Cerebellum (tissue), 4 donors: ENCODE measurements at places on chromosomes 11 and 22. TPM values are rescaled to one million over a fixed set of nuclear protein-coding genes. Genes with fewer than 3 reads are reported as not detected.
A peak's percentile ranks its signal among the peaks of the same experiment; 100 is the strongest.

- DNase-seq: no peak
Observed at GRCh38 chr22:46753761-46754109, 8.7 kb upstream of the TBC1D22A start.

- DNase-seq: no peak
Observed at GRCh38 chr11:100639140-100639539, 47.9 kb upstream of the ARHGAP42 start.

- no peak for DNase-seq
Observed at GRCh38 chr11:15801126-15801525, 555.2 kb downstream of the SOX6 start.

DNA sequence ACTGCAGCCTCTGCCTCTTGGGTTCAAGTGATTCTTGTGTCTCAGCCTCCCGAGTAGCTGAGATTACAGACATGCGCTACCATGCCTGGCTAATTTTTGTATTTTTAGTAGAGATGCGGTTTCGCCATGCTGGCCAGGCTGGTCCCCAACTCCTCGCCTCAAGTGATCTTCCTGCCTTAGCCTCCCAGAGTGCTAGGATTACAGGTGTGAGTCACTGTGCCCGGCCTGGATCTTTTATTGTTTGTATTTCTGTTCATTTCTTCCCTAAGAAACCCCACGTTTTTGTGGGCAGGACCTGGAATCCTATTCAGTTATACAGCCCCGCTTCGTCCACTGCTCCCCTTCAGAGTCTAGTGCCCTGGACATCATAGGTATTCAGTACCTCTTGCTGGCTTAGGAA, 28.7 kb downstream of the ZBTB16 start:
- no peak for DNase-seq

DNA sequence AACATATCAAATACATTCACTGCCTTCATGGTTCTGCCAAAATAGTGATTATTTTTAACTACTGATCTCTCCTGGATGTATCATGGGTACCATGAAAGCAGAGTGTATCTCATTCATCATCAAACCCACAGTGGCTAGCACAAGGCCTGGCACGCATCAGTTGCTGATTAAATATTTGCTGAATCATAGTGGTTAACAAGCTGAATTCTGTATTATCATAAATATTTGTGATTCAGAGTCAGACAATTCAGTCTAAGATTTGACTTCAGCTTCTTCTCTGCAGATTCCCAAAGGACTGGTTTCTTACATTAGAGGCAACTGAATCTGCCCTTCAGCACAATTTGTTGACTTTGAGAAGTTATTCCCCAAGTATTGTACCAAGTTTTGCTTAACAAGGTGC, 715.8 kb upstream of the LRRC4C start:
- no peak for DNase-seq

GRCh38 chr22:45648301-45649117, 23.1 kb upstream of the ATXN10 start:
- DNase-seq: no peak

DNA sequence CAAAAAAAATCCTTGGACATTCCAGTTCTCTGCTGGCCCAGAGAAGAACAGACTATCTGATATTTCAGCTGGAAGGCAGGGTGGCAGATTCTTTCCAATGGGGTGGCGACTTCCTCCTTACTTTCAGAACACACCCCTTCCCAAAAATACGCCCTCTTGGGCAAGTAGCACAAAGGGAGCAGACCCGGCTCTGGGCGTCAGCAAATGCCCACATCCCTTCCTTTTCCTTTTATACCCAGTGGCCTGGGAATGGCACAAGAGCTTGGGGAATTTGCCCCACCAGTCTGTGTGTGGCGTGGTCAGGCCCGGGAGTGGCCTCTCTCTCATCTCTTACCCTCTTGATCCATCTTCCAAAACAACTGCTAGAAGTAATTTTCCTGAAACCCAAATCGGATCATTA, 33.0 kb upstream of the NUP160 start:
- DNase-seq: no peak

DNA sequence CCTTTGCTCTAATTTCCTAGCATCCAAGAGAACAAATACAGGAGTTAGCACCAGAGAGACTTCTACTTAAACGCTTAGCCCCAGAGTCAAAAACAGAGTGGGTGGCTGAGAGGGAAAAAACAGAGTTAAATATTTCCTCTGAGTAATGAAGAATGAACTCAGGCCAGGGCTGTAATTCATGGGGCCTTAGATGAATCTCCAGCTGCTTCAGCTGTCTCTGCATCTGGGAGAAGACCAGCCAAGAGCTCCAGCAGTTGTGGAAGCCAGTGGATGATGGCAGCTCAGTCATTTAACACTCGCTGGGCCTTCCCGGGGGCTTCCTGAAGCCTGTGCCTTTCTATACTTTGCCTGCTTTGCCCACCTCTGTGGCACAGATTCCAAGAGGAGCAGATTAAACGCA, 5.7 kb upstream of the ADAMTS15 start:
- no peak for DNase-seq

- DNase-seq: no peak
Observed at GRCh38 chr22:21951931-21952465, 650 bp downstream of the PPM1F start.

DNA sequence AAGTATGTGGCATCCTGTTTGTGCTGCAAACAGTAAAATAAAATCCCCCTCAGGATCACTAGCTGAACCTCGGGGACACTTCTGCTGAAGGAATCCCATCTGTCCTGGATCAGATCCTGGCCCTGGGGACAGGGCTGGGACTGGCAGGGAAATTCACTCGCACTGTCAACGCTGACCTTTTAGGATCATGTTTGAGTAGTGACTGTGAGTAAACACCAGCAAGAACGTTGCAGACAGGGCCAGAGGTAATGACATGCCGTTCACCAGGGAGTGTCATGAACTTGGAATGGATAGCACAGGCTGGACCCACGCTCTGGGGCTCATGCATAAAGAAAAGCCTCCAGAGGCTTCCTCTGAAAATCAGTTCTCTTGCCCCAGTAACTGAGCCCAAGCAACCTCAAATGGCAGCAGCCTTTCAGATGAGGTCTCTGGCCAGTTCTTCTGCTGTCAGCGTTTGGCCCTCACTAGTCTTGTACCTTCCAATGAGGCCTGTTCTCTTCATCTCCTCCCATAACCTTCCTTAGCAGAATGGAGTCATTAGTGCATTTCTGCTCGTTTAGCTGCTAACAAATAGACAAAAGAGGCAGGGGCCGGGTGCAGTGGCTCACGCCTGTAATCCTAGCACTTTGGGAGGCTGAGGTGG, 51.0 kb upstream of the BARX2 start:
- DNase-seq: no peak

GRCh38 chr22:23069502-23070357, 589 bp upstream of the GNAZ start:
- peak; percentile 99 for DNase-seq

DNA sequence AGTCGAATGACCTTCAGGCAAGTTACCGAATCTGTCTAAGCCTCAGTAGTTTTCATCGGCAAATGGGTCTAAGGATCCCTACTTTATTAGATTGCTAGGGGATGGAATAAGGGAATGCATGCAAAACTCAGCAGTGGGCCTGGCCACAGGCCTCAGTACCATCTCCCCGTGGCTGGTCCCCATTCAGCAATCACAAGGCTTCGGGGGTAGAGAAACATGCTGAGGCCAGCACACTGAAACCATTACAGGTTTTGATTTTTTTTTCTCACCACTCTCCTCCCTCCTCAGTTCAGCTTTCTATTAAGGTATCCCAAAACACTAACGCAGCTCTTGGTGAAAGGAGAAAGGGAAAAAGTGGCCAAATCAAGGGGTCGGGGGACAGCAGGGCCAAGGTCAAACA, 11.9 kb downstream of the KIRREL3 start:
- no peak for DNase-seq

- DNase-seq: no peak
Observed at GRCh38 chr22:49450498-49450897, 377.2 kb downstream of the BRD1 start.

DNA sequence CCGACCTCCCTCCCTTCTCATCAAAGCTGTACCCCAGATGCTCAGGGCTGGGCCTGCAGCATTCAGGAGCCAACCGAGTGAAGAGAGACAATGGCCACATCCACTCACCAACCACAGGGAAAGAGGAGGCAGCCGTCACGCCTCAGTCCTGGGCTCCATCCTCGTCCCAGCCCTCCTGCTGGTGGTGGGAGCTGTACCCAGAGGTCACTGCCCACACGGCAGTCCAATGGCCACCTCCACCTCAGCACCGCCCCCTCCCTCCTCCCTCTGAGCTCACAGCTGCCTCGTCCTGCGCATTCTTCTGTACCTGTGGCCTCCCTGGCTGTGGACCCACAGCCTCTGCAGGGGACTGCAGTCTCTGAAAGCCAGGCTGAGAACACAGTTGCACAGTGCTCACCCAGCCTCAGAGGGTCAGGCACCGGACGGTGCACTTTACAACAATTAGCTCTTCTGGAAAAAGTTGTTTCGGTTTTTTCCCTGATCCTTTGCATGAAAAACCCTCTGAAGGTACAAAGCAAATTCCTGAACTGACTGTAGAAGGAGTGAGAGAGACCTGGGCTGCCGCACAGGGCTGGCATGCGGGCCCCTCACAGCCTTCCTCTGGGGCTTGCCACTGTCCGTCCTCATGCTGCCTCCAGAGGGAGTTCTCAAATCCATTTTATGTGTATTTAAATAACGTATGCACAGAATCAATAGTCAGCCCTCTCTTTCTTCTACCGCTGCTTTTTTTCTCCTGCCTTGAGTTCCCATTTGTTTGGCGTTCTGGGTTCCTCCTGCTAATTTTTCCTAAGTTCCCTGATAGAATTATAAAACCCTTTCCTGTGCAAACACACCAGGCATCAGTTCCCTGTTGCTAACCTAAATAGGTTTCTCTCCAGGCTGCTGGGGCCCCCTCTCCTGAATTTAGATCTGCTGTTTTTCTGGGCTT, 52.7 kb downstream of the PHF21B start:
- DNase-seq: no peak

DNA sequence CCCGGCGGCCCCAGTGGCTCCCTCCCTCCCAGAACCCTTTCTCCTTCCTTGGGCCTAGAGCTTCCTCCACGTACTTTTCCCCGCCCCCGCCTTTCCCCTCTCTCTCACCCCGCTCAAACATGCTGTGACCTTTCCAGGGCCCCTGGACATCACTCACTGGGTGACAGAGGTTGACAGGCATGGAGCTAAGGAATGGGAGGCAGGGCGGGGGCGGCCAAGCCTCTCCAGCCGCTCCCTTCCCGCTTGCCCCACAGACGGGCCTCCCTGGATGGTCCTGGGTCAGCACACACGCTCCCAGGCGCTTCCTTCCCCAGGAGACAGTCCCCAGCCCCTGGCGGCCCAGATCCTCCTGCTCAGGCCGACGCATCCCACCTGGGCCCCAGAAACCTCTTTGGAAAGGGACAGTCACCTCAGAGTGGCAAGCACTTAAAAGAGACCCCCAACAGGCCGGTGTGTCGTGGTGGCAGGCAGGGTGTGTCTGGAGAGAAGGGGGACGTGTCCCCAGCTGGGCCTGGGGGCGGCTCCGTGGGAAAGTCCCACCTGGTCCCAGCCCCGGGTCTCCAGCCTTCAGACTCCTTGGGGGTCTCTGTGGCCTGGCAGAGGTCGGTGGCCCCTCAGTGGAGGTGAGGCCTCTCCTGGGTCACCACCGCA, 8.8 kb downstream of the H19 start:
- no peak for DNase-seq

GRCh38 chr11:12680246-12680939, 6.2 kb downstream of the TEAD1 start:
- DNase-seq: peak; percentile 15

GRCh38 chr11:106446955-106447354, 369.5 kb downstream of the AASDHPPT start:
- DNase-seq: no peak

DNA sequence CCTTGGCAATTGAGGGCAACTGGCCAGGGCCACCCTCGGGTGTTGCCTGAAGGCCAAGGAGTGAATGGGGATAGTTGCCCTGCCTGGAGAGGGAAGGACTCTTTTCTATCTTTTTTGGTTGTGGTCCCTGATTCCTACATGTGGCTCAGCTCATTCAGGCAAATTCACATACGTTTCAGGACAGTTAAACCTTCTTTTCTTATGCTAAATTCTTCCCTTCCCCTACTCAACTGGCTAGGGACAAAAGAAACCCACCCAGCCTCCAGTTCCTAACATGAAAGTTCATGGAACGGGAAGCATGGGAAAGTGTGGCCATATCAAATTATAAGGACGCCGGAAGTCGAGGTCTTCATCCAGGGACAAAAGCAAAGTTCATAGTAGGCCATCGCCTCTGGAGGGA, 26.3 kb upstream of the APLNR start:
- no peak for DNase-seq

- DNase-seq: no peak
Observed at GRCh38 chr22:49107961-49108530, 719.6 kb downstream of the BRD1 start.

DNA sequence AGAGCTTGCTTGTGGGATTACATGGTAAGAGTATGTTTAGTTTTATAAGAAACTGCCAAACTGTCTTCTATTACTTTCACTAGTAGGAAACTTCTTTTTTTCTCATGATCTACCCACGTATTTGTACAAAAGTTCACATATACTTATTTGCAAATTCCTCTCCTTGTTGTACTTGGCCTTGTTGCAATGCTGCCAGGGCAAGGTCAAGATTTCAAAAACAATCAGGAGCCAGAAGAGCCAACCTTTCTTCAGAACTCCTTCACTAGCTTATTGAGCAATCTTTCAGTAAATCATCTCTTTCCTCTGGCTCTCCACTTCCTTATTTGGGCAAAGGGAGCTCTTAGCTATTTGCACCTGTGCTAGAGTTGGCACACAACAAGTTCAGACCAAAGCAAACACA, 9.7 kb downstream of the SRSF8 start:
- no peak for DNase-seq

DNA sequence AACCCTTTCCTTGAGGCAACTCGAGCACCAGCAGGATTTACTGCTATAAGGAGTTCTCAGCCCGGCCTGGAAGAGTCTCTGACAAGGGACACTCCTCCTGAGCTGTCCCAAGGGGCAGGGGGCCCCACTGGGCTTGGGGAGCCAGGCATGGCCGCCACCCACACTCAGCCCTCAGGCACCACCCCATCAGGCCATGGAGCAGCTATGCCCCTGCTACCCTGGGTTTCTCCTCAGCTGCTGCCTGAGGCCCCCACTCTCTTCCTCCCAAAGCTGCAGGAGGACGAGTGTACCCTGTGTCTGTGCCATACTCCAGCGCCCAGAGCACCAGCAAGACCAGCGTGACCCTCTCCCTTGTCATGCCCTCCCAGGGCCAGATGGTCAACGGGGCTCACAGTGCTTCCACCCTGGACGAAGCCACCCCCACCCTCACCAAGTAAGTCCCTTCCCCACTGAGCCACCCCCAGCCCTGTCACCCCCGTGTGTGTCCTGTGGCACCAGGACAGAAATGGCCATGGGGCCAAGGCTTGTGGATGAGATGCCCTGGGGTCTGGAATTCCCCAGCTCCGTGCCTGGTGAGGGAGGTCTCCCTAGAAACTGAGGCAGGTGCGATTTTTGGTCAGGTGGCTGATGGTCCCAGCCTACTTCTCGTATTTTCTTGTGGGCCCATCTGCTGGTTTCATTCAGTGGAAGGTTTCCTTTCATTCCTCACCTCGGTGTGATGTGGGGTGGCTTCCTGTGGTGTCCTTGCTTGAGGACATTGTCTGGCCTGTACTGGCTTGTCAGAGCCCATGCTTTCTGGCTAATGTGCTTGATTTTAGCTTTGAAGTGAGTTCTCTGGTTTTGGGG, 28.4 kb downstream of the TAB1 start:
- no peak for DNase-seq

Gene TRPM5
- total RNA-seq: 0.27 TPM

Gene FGF19
- 5.2 TPM for total RNA-seq

Gene C11orf86
- not detected for total RNA-seq

Gene C1QTNF6
- total RNA-seq: 4.4 TPM

Gene P2RY2
- 0.09 TPM for total RNA-seq

Gene LRRC56
- 1.5 TPM for total RNA-seq

Gene TMPRSS4
- total RNA-seq: not detected

Gene PGA4
- 1.1 TPM for total RNA-seq

Gene OR52E5
- not detected for total RNA-seq

Gene H19
- 29.3 TPM for total RNA-seq

Gene AIFM3
- total RNA-seq: 6.4 TPM

Gene MAJIN
- total RNA-seq: not detected
